Heart right ventricle (tissue), 16 donors: ENCODE measurements at places on chromosomes 13 and 19. TPM values are rescaled to one million over a fixed set of nuclear protein-coding genes. Genes with fewer than 3 reads are reported as not detected.

DNA sequence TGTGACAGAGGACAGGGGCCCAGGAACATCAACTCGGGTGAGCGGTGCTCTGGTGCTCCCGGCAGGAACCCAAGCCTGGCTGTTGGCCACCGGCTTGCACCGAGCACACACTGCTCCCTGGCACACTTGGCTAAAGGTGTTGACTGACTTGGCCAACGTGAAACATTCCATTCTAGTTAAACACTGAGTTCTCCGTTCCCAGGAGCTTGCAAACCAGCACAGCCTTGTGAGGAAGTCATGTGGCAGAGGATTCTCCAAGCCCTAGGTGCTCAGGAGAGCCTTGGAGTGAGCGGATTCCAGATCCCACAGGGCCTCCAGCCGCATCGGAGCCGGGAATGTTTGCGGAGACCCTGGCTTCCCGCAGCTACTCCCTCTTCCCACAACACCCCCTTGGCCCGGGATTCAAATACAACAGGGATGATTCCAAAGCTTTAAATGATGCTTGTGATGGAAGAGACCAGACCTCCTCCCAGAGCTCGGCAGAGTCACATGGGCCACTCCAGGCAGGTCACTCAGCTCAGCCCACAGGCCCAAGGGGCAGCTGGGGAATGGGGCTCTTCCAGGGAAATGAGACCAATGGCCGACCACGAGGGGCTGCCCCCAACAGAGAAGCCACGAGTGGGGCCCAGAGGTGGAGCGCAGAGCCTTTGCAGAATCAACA, 2.9 kb downstream of the C13orf46 start:
- peak; percentile 57 for DNase-seq

- peak; percentile 9 for DNase-seq
Measured at GRCh38 chr13:42836930-42837690, 55.7 kb downstream of the FAM216B start.

DNA sequence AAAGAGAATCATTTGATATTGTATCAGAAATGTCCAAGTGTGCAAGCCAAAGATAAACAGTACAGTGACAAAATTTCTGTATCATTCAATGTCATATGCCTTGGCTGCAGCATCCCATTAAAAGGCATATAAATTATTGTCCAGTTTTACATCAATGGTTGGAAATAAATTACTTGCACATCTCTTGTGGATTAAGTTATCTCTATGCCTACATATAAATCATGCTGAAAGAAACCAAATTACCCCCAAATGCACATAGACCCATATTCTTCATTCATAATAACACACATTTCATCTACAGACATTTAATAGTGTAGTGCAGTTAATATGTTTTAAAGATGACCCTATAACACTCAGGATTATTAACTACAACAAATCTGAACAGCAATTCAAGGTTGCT, 1415.7 kb upstream of the PCDH9 start:
- no peak for DNase-seq

DNA sequence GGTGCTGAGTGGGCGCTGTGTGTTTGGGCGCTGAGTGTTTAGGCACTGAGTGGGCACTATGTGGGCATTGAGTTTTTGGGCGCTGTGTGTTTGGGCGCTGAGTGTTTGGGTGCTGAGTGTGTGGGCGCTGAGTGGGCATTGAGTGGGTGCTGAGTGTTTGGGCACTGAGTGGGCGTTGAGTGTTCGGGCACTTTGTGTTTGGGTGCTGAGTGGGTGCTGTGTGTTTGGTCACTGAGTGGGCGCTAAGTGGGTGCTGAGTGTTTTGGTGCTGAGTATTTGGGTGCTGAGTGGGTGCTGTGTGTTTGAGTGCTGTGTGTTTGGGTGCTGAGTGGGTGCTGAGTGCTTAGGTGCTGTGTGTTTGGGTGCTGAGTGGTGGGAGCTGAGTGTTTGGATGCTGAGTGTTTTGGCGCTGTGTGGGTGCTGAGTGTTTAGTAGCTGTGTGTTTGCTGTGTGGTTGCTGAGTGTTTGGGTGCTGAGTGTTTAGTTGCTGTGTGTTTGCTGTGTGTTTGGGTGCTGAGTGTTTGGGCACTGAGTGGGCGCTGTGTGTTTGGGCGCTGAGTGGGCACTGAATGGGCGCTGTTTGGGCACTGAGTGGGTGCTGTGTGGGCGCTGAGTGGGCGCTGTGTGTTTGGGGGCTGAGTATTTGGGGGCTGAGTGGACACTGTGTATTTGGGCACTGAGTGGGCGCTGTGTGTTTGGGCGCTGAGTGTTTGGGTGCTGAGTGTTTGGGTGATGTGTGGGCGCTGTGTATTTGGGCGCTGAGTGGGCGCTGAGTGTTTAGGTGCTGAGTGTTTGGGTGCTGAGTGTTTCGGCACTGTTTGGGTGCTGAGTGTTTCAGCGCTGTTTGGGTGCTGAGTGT, 47.2 kb upstream of the F7 start:
- peak; percentile 1 for DNase-seq

DNA sequence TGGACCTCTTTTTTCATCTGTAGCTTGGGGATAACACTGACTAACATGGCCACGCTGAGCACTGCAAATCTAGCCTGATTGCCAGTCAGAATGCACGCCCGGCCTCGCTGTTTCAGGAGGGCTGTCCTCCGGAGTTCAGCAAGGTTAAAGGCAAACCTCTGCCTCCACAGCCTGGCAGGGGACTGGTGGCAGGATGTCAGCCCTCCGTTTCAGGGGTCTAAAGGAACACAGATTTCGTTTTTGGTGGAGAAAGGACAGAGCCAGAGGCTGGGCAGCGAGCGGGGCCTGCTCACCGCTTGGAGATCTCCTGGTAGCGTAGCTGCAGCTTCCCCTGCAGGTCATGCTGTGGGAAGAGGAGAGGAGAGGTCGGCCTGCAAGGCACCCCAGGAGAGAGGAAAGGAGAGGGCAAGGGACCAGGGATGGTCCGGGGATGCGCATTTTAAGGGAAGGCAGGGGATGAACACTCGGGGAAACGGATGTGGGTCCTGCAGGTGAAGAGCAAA, 560 bp downstream of the NDUFA7 start:
- DNase-seq: no peak

Gene C19orf47
- 138 TPM for total RNA-seq

Gene CD22
- not detected for total RNA-seq

Gene ZNF320
- 7.6 TPM for total RNA-seq

GRCh38 chr13:52009946-52010345, 1.3 kb downstream of the ATP7B start:
- DNase-seq: no peak

DNA sequence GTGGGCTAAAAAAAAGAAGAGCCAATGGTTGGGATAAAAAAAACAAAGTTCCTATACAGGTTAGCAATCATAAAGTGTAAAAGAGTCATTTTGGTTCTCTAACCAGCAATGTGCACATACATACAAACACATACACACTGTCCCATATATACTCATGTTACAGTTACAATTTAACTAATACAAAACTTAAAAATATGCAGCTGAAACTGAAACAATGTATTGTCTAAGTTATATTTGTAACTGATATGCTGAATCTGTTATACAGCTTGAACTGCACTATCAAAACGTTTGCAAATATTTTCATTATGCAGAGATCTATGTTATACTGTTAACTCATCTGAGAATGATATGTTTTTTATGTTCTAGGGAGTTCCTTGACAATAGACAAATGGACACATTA, 173.7 kb downstream of the KLF12 start:
- no peak for DNase-seq

Gene KCNJ14
- total RNA-seq: 0.30 TPM

DNA sequence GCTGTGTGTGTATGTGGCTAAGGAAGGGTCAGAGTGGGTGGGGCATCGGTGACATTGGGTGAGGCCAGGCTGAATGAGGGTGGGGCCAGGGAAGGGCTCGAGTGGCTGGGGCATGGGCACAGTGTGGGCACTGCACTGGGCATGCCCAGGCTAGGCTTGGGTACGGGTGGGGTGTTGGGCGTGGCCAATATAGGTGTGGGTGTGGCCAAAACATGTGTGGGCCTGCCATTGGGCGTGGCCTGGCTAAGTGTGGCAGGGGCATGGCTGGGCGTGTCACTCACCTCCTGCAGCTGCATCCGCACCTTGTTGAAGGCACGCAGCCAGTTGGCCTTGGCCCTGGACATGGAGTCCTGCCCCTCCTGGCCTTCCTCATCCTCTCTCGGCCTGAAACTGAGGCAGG, 33.2 kb downstream of the UNC13A start:
- no peak for DNase-seq

GRCh38 chr13:54033323-54033861, 1004.8 kb downstream of the OLFM4 start:
- no peak for DNase-seq

- DNase-seq: no peak
Measured at GRCh38 chr19:6679139-6679538, 9.2 kb upstream of the TNFSF14 start.

DNA sequence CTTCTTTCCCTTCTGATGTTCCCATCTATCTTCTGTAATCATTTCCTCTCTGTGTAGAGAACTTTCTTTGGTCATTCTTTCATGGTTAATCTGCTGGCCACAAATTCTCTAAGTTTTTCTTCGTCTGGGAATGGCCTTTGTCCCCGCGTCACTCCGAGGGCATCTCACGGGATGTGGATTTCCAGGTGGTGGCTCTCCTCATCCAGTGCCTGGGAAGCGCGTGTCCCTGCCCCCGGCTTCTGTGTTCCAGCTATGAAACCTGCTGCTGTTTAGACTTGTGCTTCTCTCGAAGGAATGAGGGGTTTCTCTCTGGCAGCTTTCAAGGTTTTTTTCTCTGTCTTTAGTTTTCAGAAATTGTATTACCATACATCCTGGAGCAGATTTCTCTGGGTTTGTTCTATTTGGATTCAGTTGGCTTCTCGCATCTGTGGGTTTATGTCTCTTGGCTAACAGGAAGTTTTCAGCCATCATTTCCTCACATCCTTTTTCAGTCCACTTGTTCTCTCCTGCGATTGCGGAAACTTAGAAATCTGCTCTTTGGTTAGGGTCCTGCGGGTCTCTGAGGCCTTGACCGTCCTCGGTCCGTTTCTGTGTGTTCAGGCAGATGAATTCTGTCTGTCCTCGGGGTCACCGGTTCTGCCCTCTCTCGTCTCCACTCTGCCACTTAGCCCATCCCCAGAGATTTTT, 36.9 kb upstream of the DCUN1D2 start:
- DNase-seq: no peak

- DNase-seq: no peak
Measured at GRCh38 chr19:39223703-39224279, 19.7 kb upstream of the SYCN start.

GRCh38 chr19:30160426-30160825, 211.8 kb upstream of the ZNF536 start:
- DNase-seq: no peak

Gene IQCN
- 0.76 TPM for total RNA-seq

DNA sequence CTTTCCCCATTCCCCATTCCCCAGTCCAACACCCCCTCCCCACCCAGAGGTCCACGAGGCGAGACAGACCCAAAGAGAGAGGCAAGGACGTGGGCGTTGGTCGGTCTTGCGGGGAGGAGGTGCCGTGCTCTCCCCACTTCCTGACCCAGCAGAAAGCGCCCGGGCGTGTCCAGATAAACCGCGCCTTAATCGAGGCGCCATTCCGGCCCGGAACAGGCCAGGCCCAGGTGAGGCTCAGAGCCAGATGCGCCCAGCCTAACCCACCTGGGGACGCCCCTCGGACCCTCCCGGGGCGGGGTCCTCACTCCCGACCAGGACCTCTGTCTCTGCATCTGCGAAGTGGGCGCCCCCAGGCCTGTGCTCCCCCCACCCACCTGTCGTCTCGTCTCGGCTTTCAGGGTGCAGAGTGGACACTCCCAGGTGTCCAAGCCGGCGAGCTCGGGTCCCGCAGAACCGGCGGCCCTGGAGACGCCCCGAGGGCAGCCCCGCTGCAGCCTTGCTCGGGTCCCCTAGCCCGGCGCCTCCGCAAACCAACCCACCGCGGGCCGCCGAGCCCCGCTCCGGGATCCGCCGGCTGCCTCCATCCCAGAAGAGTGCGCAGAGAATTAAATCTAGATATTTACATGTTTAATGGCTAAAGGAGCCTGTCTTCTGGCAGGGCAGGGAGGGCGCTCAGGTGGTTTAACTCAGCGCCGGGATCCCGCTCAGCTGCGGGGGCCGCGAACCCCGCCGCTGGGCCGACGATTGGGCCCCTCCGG, 5.0 kb upstream of the ONECUT3 start:
- DNase-seq: no peak

DNA sequence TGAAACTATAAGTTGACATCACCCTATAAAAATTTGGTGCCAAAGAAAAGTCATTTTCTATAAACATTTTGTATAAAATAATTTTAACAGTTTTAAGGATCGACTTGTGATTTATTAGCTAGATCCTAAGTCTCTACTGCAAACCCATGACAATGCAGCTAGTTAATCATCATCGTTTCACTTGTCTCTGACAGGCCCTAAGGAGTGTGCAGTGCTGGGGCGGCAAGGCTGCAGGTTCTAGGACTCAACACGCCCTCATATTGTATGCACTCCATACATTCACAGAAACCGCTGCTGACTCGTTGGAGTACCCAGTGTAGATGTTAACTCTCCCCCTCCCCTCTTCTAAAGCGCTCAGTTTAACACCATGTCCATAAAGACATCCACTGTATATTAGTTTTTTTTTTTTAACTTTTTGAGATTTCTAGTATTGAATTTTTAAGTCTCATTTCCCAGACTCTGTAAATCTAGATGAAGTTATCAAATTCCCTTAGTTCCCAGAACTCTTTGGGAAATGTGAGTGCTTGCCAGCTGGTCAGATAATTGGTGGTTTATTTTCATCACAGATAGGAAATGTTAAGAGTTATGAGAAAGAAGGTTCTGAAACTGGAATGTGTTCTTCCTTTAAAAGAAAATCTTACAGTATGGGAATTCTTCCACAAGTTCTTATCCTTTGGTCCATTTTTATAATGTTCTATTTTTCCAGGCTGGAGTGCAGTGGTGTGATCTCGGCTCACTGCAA, 162.8 kb upstream of the RNF113B start:
- DNase-seq: no peak

GRCh38 chr13:26228096-26228495, 6.0 kb upstream of the RNF6 start:
- DNase-seq: no peak

Gene MEIS3
- 1.1 TPM for total RNA-seq

DNA sequence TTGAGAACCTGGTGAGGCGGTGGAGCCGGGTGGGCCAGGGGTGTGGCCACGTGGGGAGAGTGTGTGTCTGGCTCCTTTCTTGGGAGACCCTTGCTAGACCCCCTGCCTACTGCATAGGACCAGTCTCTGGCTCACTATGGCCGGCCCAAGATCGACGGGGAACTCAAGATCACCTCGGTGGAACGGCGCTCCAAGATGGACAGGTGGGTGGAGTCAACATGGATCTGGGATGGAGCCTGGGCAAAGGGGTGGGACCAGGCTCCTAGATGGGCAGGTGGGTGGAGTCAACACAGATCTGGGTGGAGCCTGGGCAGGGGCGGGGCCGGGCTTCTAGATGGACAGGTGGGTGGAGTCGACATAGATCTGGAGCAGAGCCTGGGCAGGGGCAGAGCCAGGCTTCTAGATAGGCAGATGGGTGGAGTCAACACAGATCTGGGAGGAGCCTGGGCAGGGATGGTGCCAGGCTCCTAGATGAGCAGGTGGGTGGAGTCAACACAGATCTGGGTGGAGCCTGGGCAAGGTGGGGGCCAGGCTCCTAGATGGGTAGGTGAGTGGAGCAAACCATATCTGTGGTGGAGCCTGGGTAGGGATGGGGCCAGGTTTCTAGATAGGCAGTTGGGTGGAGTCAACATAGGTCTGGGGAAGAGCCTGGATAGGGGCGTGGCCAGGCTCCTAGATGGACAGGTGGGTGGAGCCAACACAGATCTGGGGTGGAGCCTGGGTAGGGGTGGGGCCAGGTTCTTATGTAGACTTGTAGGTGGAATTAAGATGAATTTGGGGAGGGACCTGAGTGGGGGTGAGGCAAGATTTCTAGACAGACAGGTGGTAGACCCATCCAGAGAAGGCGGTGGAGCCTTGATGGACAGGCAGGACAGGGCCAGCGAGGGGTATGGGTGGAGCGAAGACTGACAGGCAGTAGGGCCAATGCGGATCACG, 56.5 kb downstream of the VAV1 start:
- no peak for DNase-seq

Gene TNFSF9
- total RNA-seq: not detected
